Stimulated activated CD4-positive, alpha-beta T cell treated with anti-CD3 and anti-CD28 coated beads, TNF-alpha, amount 100 ng/mL, for 4 hours (primary cell): ENCODE measurements at places on chromosomes 4 and X.

- DNase-seq, result no peak
Observed at GRCh38 chrX:148923631-148924030, 423.2 kb downstream of the AFF2 start.

GRCh38 chr4:38603652-38604051 lies 60.3 kb upstream of the KLF3 start:
- no peak for DNase-seq

- no peak for DNase-seq
Observed at GRCh38 chr4:26787461-26788340, 72.9 kb upstream of the STIM2 start.

DNA sequence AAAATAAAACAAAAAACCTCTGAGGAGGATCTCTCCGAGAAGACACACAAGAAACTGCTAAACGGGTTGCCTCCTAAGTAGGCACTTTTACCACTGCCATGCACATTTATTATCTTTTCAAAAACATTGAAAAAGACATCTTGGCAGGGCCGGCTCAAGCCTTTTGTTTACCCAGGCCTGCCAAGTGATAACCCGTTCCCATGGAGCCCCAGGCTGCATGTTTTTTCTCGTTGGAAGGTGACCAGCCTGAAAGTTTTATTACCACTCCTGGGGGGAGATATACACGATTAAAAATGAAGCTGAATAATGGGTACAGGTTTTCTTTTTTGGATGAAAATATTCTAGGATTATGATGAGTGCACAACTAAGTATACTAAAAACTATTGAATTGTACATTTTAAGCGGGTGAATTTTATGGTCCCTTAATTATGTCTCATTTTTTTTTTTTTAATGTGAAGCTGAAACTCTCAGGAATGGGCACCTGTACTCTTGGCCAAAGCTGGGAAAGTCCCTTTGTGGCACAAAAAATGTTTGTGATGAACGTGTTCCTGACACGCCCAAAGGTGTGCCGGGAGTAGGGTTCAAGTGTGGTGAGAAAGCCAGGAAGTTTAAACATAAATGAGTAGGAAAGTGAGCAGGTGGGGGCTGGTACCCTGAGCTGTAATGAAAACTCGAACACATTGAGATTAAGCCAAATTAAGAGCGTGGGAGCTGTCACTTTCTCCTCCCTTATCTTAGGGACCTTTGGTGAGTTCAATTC lies 1.5 kb upstream of the MAP7D2 start:
- DNase-seq, result no peak

DNA sequence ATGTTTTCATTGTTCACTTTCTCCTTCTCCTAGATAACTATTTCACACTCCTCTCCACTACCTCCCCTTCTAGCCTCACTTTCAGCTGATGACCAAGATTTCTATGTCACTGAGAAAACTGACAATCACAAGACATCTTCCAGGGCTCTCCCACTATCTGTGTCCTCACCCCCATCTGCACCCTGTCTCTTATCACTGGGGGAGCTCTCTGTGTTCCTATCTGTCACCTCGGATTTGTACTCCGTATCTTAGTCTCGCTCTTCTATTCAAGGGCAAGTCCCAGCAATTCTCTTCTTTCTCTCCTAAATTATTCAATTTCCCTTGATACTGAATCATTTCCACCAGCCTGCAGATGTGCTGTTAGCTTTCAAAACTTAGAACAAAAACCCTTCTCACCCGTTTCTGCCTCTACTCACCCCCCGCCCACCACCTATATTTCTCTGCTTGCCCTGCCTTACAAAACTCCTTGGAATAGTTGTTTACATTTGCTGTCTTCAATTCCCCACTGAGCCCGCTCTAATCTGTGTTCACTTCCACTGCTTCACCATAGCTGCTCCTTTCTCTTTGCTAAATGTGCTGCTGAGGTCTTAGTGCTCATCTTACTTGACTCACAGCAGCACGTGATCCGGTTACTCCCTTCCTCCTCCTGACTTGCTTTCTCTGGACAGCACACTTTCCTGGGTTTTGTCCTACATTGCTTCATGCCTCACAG lies 293.2 kb downstream of the UNC5C start:
- DNase-seq, result no peak

- DNase-seq, result no peak
Observed at GRCh38 chrX:99909946-99910345, 500.1 kb downstream of the PCDH19 start.

- no peak for DNase-seq
Observed at GRCh38 chrX:146278381-146278780, 460.8 kb downstream of the SLITRK2 start.

DNA sequence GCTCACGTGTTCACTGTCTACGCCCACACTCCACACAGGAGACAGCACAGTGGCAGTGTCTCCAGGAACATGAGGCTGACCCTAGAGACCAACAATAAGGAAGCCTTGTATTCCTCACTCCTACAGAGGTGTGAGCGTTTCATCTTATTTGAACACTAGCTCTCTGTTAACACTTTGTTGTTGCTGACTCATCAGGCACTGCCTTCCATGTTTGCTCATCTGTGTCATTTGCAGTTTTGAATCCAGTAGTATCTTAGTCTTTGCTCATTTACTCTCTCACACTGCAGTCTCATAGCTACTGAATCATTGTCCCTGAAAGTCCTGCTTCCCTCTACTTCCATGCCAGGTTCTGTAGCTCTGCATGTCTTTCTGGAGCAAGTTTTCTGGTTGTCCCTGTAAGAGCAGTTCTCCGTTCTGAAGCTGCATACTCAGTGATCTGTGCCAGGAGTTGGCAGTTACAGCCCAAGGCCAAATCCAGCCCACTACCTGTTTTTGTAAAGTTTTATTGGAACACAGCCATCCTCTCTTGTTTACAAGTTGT lies 80.3 kb upstream of the DCLK2 start:
- no peak for DNase-seq

GRCh38 chr4:139337612-139338011 lies 35.3 kb upstream of the NDUFC1 start:
- no peak for DNase-seq

DNA sequence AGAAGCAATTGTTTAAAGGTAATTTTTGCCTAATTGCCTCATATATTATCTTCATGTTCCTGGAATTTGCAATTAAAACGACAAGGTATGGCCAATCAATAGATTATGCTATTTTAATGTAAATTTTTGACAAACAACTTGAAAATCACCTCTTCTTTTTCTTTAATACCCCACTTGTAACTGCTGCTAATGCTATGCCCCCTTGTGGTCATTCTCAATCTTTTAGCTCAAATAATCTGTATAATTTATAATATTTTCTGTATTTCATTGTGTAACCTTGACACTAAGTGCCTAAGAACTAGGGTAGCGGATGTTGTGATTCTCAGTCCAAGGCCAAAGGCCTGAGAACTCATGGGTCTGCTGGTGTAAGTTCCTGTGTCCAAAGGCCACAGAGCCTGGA lies 831.7 kb upstream of the POU3F4 start:
- DNase-seq, result no peak
